ENCODE measurements at places on chromosomes 2 and 18.

- DNase-seq = no peak
These were observed 26.8 kb upstream of the GPR17 start for GRCh38 chr2:127619203-127619590.

DNA sequence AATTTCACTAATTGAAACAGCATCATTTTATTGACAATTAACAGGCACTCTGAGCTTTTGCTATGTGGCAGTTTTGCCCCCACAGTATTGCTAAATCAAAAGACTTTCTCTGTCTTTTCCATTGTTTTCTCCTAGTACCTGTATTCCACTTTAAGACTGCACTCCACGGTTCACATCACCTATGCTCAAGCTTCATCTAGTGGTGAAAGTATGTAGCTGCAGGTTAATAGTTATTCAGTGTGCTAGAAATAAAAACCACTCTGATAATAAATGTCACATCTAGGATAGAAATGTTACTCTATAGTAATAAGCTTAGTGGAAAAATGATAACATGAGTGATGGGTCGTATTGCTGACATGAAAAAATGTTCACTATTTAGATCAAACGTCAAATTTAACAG is 24.6 kb downstream of the ARL6IP6 start:
- DNase-seq = no peak

GRCh38 chr18:10759241-10759640 is 233.4 kb downstream of the NAPG start:
- no peak for DNase-seq

DNA sequence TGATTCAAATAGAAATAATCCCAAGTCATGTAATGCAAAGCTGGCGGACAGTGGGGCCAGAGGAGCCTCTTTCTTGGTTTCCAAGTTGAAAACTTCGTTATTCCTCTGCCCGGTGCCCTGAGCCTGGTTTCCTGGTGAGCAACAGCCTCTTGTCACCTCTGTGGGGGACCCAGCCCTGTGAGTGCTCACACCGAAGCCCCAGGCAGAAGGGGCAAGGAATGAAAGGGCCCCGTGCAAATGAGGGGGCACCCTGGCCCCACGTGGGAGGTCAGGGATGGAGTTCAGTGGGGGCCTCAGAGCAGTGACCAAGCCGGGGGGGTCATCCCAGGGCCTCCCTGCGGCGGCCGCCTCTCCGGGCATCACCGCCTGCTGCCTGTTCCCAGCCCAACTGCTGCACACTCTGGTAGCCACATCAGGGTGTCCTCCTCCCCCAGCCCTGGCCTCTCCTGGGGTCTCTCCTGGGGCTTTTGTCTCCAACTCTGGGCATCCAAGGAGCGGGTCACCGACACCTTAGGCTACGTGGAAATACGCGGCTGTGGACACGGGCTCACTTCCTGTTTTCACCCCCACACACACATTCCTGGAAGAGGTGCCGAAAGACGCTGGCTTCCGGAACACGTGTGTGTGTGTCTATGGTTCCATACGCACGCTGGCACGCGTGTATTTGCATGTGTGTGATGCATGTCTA is 64.5 kb downstream of the TWIST2 start:
- no peak for DNase-seq

DNA sequence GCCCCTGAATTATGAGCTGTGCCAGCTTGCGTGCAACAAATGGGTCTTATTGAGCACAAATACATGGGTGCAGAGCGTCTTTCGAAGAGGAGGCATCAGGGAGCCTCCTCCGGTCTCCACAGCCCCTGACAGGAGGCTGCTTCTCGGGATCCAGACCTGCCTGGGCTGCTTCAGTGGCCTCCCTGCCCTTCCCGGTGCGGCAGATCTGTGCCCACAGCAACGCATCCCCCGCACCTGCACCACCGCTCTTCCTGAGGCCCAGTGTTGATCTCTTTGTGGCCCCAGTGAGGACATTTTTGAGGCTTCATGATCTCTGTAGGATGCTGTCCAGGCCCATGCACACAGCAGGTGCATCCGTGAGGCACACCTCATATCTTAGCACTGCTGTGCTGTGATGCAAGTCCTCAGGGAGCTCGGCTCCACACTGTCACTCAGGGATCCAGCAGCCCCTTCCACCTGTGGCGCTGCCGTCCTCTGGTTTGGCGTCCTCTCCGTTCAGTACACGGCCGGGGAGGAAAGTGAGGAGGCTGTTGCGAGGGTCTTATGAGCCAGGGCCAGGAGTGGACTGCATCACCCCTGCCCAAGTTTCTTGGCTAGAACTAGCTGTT is 17.4 kb downstream of the RTP5 start:
- no peak for DNase-seq

- no peak for DNase-seq
These were observed 17.1 kb upstream of the CNDP1 start for GRCh38 chr18:74517236-74517630.

DNA sequence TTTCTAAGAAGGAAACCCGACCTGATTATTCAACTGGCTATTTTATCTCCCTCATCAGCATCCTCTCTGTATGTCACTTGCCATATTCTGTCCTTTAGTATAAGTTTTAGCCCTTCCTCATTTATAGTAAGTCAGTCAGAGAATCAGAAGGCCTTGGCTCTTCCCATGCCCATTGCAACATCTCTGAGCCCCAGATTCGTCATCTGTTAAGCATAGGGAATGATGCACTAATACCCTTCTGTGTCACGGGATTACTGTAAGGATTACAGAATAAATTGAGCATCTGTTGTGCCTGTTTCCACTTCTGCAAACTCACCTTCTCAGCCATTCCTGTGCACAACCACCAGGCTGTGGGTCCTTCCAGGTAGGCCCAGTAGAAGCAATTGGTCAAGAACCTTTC is 258.1 kb upstream of the RAB12 start:
- DNase-seq = no peak

GRCh38 chr2:120977582-120978358 is 242.1 kb downstream of the GLI2 start:
- no peak for DNase-seq

GRCh38 chr18:22998344-22998743 is 65.2 kb downstream of the RBBP8 start:
- DNase-seq = no peak
